ENCODE measurements at places on chromosomes 11 and 22.

DNA sequence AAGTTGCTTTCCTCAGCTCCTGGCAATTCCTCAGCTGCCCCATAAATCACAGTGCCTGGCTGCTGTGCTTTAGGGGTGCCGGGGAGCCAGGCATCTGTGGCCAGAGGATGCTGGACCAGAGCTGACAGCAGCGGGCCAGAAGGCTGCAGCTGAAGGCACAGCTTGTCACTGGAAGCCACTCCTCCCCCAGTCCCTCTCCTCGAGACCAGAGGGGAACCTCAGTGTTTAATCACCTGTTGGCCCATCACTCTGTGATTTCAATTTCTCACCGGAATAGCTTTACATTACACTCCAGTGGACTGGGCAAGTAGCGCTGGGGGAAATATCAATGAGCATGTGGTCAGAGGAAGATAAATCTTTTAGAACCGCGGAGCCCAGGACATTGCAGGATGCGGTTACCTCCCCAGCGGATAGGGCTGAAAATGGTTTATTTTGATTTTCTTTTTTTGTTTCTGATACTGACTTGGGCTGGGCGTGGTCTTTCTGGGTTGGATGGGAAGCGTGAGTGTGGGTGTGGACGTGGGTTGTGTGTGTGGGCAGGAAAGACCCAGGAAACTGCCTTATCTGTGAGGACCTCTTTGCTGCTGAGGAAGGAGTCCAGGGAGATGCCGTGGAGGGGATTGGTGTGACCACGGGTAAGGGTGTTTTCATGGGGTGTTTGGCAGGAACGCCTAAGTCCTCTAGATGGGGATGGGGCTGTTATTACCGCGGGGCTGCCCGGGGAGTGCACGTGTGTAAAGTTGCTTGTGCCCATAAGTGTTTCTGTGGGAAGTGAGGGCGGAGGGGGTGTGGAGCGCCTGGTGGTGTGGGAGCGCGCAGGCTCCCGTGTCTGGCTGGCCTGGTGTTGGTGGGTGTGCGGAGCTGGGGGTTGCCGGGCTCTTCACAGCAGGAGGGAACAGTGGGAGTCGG lies 4.0 kb downstream of the DAGLA start:
- no peak for DNase-seq

- no peak for DNase-seq
Measured at GRCh38 chr11:3959015-3959902, 103.8 kb downstream of the STIM1 start.

GRCh38 chr22:18965526-18966421 lies 29.7 kb upstream of the PRODH start:
- DNase-seq: no peak

GRCh38 chr11:107567739-107568335 lies 2.3 kb upstream of the ALKBH8 start:
- DNase-seq: no peak

DNA sequence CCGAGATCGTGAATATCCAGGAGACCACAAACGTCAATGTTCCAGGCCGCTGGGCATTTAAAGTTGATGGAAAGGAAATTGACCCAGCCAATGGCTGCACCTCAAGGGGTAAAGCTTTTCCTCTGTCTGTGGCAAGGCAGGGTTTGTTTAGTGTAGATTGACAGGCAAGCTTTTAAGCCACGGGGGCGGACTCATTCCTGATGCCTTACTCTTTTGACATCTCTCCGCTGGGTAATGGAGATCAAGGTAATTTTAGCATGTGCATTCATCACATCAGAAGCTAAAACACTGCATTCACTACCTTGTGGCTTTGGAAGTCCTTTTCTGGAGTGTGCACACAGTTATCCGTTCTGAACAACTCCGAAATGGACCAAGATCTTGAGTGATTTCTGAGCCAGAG lies 12.6 kb downstream of the TECTA start:
- DNase-seq: no peak

GRCh38 chr11:13286279-13286821 lies 8.8 kb downstream of the BMAL1 start:
- no peak for DNase-seq

- no peak for DNase-seq
Measured at GRCh38 chr11:110098645-110099044, 5.5 kb downstream of the ZC3H12C start.

- DNase-seq: no peak
Measured at GRCh38 chr22:37167176-37167980, 17.7 kb upstream of the IL2RB start.

GRCh38 chr22:30890686-30891442 lies 77.7 kb downstream of the MORC2 start:
- DNase-seq: no peak

DNA sequence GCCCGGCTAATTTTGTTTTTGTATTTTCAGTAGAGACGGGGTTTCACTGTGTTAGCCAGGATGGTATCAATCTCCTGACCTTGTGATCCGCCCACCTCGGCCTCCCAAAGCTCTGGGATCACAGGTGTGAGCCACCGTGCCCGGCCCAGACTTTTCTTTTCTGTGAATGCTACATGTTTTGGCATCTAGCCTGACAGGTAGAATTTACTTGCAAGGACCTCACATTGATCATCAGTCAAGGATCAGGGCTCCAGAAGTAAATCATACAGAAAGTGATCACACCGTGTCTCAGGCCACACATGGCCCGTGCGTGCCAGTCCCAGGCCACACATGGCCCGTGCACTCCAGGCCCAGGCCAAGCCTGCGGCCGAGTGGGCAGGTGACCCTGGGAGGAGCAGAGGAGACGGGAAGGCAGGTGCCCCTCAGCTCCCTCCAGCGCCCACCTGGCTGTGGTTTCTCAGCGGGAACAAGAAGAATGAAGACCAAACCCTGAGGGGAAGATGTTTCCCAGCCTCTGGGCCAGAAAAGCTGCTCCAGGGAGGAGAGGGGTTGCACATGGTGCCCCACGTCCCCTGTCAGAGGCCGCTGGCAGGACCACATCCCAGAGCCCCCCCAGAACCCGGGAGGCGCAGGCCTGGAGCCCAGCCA lies 76.2 kb downstream of the BRD1 start:
- DNase-seq: no peak

- no peak for DNase-seq
Measured at GRCh38 chr22:24427500-24428164, at the start of gene ADORA2A. TSS of gene ADORA2A (plus strand) at chr22:24427599. CDS start at chr22:24433405, 5,806 bp downstream.

- no peak for DNase-seq
Measured at GRCh38 chr11:29006668-29007067, 898.5 kb downstream of the METTL15 start.
